Putamen (tissue), 1 donor: ENCODE measurements at places on chromosomes 2 and 18.

GRCh38 chr2:116545286-116546068 lies 1269.0 kb upstream of the DDX18 start:
- no peak for DNase-seq

DNA sequence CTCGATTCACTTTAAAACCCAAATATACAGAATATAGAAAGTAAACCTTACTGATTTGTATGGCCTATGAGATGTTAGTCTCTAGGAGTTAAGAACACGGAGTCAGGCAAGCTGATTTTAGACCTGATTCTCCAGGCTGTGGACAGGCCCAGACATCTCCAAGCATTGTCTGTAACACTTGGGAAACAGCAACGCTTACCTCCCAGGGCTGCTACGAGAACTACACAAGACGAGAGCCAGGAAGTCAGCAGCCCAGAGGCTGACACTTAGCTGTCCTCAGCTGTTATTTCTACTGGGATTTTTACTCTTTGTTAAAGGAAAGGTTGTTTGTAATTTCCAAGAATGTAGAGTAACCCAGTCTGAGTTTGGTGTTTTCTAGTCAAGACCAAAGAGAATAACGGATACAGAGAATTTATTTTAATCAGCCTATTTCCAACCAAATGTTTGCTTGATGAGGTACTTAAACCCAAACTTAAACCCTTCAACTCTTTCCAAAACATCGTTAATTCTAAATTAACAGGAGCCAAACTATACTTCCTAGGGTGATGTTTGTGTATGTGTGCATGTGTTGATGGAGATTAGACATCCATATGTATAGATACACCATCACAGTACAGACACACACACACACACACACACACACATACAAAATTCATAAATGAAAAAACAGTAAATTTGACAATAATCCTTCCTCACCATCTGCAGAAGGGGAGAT lies 123.4 kb downstream of the LAMA1 start:
- no peak for DNase-seq

GRCh38 chr2:214255046-214255445 lies 155.8 kb upstream of the VWC2L start:
- no peak for DNase-seq

- DNase-seq: no peak
These were observed 33.5 kb upstream of the GPC1 start for GRCh38 chr2:240401781-240402551.

- DNase-seq: no peak
These were observed 12.4 kb upstream of the GNLY start for GRCh38 chr2:85681776-85682175.

DNA sequence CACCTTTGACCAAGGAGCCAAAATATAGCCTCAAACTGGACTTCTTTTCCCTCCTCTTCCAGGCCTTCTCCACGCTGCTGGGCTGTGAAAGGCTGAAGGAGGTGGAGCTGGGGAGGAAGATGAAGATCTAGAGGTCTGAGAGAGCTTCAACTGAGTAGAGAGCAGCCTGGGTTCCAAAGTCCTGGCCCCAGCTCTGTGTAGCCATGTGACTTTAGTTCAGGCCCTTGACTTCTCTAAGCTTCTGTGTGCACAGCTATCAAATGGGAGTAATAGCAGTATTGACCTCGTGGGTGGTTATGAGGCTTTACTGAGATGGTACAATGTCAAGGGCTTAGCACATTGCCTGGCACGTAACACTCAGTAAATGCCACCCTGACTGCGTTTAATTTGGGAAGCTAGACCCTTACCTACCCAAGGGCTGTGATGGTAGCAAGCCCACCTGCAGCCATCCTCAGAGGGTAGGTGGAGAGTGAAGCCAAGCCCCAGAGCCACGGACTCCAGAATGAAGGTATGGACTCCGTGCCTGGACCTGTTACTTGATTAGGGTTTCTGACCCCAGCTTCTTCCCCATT lies 38.4 kb downstream of the SERTAD2 start:
- no peak for DNase-seq

DNA sequence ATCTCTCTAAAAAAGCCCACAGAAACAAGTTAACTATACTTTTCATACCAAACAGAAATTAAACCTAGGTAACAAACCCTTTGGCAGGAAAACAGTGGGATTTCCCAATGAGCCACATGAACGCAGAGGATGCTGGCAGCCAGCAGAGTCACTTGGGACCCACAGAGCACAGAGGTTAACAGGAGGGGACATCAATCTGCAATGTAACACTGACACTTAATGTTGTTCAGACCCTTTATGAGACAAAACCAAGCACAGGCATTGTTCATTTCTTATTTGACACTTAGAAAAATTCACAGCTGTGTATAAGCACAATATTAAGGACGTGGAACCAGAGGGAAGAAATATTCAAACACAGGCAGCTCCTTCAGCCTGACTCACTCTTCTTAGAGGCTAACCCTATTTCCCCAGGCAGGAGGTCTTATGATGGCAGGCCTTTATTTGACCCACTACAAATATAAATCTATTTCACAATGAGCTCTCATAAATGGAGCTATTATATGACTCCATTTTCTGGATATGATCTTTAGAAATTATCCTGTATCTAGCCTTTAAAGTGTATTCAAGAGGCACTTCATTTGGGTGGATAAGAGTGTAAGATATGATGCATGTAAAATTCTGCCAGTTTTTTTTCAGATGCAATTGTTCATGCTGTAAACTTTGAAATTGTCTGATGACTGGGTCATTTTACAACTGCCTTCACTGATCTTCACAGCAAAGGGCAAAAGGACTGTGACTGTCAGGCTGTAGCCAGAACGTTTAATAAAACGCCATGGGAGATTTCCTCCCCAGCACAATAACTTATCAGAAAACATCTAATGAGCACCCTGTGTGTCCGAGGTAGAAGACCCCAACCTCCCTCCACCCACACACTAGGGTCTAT lies 132.8 kb upstream of the SATB2 start:
- no peak for DNase-seq

- DNase-seq: peak; percentile 10
These were observed 941.1 kb upstream of the FANCL start for GRCh38 chr2:59182249-59182648.

- DNase-seq: no peak
These were observed 49.1 kb downstream of the ZEB2 start for GRCh38 chr2:144470816-144471215.

- no peak for DNase-seq
These were observed 918 bp upstream of the NABP1 start for GRCh38 chr2:191676790-191677645.

DNA sequence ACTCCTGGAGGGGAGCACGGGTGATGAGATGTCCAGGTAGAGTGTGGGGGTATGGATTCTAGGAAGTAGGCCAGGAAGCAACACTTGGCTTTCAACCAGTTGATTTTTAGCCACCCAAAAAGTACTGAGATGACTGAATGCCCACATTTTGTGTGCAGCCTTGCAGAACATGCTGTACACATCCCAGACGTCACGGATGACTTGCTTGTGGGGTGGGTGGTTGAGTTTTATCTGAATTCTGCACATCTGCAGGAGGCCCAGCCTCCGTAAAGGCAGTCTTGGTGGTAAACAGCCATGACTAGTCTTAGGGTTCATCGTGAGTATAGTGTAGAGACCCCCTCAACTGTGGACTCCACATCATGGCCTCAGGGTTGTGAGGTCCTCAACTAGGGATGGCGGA lies 53.3 kb upstream of the CCDC195 start:
- no peak for DNase-seq

DNA sequence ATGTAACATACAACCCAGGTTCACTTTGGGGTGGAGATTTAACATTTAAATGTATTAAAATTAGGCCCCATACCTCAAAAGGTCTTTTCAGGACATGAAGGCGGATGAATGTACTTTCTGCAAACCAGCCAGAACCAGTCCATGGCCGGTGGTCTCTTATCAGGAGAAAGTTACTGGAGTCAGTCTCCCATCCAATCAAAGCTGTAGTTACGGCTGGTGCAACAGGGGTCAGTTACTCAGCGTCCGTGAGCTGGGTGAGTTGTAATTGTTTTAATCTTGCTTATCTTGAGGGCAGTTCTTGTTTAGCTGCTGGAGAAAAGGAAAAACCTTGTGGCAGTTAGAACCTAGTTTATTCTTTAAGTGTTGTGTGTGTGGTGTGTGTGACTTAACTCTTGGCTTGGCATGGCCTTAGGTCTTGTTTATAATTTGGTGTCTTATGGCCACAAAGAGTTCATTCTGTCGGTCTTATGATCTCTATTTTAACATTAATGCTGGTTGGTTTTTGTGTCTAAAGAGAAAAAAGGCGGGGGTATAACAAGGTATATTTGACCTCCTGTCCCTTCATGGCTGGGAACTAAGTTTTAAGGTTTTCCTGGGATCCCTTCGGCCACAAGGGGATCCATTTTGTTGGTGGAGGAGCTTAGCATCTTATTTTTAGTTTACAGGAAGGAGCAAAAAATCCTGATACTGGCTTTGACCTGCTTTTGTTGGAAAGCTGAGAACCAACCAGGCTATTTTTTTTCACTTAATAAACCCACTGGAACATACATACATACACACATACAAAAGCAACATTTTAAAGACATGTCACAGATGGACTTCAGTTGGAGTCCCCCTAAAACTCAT lies 143.5 kb upstream of the NCK2 start:
- DNase-seq: no peak

- no peak for DNase-seq
These were observed 7.3 kb upstream of the LMAN2L start for GRCh38 chr2:96747061-96747617.

DNA sequence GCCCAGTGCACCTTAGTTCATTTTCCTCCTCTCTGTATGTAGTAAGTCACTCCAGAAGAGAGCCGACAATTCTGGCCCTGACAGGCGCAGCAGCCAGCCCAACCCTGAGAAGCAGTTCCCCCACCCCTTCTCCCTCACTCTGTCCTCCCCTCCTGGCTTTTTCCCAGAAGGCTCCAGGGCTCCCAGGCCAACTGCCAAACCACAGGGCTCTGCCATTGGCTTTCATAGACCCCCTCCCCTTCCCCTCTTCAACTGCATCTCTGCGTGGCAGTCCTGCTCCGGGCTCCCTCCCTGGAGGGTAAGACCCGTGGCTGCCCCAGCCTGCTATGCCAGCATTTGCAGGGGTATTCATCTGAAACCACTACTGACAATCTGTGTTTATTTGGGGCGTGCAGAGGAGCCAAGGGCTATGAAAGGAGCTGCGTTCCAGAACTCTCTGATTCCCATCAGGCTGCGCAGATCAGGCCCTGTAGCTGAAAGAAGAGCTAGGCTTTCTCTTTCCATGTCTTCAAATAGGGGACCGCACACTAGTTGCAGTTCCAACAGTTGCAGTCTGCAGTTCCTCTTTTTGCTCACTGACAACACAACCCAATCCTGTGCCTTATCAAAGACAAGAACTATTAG lies 388.6 kb upstream of the TNP1 start:
- DNase-seq: peak; percentile 70
